ENCODE measurements at places on chromosomes 2 and 18. TPM values are rescaled to one million over a fixed set of nuclear protein-coding genes. Genes with fewer than 3 reads are reported as not detected.

- H3K27me3 ChIP-seq = no peaks in the 10 kb centered on the region
- no peaks in the 10 kb centered on the region for H3K36me3 ChIP-seq
- no peak overlapping the region for H3K4me3 ChIP-seq
- no peaks in the 10 kb centered on the region for H3K4me1 ChIP-seq
- no peak for DNase-seq
Measured at GRCh38 chr2:202642567-202642966, 7.8 kb downstream of the FAM117B start.

- H3K27ac ChIP-seq = no peak overlapping the region
- no peak for DNase-seq
- H3K4me1 ChIP-seq = peaks cover 84% of the 10 kb centered on the region
- no peak overlapping the region for H3K4me3 ChIP-seq
- H3K27me3 ChIP-seq = no peaks in the 10 kb centered on the region
Measured at GRCh38 chr18:45958027-45958426, 9.1 kb downstream of the EPG5 start.

DNA sequence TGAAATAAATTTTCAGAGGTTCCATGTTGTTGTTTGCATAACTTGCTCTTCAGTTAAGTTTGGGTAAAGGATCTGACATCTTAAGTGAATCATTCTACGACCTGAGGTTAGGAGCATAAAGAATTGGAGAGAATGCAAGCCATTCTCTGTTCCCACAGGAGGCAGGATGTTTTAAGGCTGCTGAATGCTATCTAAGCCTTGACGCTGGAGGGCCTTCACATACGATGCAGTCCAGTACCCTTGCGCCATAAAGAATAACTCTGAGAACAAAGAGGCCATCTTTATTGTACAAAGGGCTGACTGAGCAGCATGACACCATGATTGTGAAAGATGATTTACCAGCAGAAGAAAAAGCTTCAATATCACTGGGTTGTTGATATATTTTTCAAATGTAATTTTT, 198.4 kb downstream of the NYAP2 start:
- DNase-seq = no peak
- H3K4me1 ChIP-seq = peaks cover 23% of the 10 kb centered on the region
- no peak overlapping the region for H3K4me3 ChIP-seq
- H3K36me3 ChIP-seq = no peaks in the 10 kb centered on the region

DNA sequence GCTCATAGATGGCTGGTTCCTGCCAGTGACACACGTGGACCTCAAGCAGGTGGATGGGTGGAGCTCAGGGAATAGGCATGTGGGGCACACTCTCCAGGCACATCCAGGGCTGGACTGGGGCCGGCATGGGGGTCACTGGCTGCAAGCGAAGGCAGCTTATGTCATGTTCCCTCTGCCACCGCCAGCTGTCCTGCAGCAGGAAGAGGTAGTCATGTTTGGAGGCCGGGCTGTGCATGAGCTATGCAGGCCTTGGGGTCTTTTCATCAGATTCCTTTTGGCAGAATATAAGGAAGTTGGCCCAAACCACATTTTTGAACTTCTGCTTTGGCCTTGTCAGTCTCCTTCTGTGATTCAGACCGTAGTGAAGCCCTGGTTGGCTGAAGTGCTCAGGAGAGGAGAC, 61.5 kb downstream of the AGAP1 start:
- peaks cover 21% of the 10 kb centered on the region for H3K4me1 ChIP-seq
- peak; percentile 87 for DNase-seq
- H3K36me3 ChIP-seq = no peaks in the 10 kb centered on the region
- H3K27me3 ChIP-seq = no peaks in the 10 kb centered on the region
- no peak overlapping the region for H3K4me3 ChIP-seq

Gene CCL20
- 0.45 TPM for total RNA-seq

Gene RASGRP3
- 3.0 TPM for total RNA-seq

Gene B3GNT7
- total RNA-seq = 1.9 TPM

Gene ERCC3
- 35.2 TPM for total RNA-seq

Gene SERPINB3
- not detected for total RNA-seq

Gene PTPRN
- total RNA-seq = 0.67 TPM

DNA sequence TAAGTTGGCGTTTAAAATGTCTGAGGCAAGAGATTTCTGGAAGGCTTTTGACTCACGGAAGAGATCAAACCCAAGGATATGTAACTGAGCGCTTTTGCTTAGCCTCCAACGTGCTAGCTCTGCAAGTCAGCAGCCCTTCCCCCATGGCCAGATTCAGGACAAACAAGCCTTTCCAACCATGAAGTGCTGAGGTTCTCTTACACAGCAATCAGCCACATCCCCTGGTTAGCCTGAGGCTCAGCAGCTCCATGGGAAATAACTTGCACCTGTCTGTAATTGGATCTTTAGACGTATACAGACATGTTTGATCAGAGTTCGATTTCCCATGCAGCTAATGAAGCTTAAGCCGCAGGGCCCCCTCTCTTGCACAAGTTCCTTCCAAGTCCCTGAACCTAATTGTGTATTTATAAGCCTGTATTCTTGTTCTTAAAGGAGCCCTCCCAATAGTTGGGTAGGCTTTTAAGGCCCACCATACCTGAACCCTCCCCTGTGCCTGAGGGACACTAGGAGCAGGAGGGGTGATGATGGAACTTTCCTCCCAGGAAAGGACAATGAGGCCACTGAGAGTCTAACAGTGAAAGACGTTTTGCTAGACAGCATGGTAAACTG, 2.1 kb upstream of the TMEM131 start:
- no peak overlapping the region for H3K4me3 ChIP-seq
- H3K27me3 ChIP-seq = no peaks in the 10 kb centered on the region
- H3K27ac ChIP-seq = no peak overlapping the region
- no peaks in the 10 kb centered on the region for H3K36me3 ChIP-seq

- no peak for DNase-seq
- no peak overlapping the region for H3K4me3 ChIP-seq
- peaks cover 28% of the 10 kb centered on the region for H3K4me1 ChIP-seq
- no peaks in the 10 kb centered on the region for H3K27me3 ChIP-seq
- no peaks in the 10 kb centered on the region for H3K36me3 ChIP-seq
Measured at GRCh38 chr18:7728297-7728696, 161.2 kb downstream of the PTPRM start.

DNA sequence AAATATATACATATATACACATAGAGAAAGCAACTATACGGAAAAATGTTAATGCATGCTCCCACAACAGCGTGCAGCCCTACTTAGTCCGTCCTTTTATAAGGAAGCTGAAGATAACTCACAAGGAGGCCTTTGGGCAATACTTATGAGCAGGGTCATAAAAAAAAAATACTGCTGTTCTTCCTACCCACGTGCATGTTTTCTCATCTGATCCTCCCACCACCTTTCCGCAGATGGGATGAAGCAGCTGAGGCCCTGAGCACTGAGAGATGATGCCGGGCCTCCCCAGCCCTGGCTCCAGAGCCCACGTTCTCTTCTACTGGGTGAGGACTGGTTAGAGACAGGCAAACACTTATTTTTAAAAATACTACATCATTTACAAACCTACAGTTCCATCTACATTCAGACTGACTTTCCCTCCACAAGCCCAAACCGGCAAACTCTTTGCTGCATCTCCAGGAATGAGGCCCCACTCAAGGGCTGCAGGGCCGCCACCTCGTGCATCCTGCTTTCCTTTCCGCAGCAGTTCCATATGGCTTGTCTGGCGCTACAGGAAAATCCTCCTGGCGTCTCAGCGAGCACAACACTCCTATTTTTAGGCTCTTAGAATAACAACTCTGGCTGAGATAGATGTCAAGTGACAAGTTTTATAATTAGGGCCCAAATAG, 41.6 kb downstream of the TBC1D8 start:
- H3K4me3 ChIP-seq = peak overlapping the region; percentile 31
- peak overlapping the region; percentile 77 for H3K27ac ChIP-seq
- H3K27me3 ChIP-seq = no peaks in the 10 kb centered on the region
- peaks cover 63% of the 10 kb centered on the region for H3K4me1 ChIP-seq
- no peaks in the 10 kb centered on the region for H3K36me3 ChIP-seq
- DNase-seq = no peak

Gene CIDEA
- not detected for total RNA-seq

- no peak overlapping the region for H3K4me3 ChIP-seq
- peaks cover 4% of the 10 kb centered on the region for H3K36me3 ChIP-seq
- H3K27ac ChIP-seq = peak overlapping the region; percentile 53
- no peaks in the 10 kb centered on the region for H3K27me3 ChIP-seq
- no peak for DNase-seq
Measured at GRCh38 chr2:187215532-187216240, 232.4 kb downstream of the CALCRL start.

Gene MYO1B
- 114 TPM for total RNA-seq

DNA sequence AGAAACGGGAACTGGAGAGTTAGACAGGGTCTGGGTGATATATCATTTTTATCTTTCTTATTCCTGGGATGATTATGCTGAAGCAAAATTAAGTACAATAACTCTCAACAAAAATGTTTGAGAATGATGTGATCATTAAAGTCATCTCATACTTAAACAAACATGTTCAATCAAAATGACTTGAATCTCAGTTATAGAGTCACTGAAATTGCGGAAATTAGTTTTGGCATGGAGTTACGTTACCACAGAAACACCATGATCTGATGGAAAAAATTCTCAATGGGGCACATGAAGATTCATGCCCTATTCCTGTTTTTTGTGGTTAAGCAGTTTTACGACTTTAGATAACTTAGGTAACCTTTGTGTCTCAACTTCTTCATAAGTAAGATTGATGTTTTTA, 757.7 kb downstream of the EPHA4 start:
- no peak overlapping the region for H3K27ac ChIP-seq
- peaks cover 22% of the 10 kb centered on the region for H3K4me1 ChIP-seq
- DNase-seq = no peak
- no peaks in the 10 kb centered on the region for H3K27me3 ChIP-seq

Gene DRC1
- 0.17 TPM for total RNA-seq

GRCh38 chr2:120738786-120739437, 3.2 kb downstream of the GLI2 start:
- no peaks in the 10 kb centered on the region for H3K36me3 ChIP-seq
- H3K27me3 ChIP-seq = no peaks in the 10 kb centered on the region
- peaks cover 61% of the 10 kb centered on the region for H3K4me1 ChIP-seq
- H3K4me3 ChIP-seq = peak overlapping the region; percentile 91

- H3K36me3 ChIP-seq = no peaks in the 10 kb centered on the region
- DNase-seq = no peak
- H3K4me3 ChIP-seq = no peak overlapping the region
- H3K4me1 ChIP-seq = peaks cover 4% of the 10 kb centered on the region
- no peak overlapping the region for H3K27ac ChIP-seq
- no peaks in the 10 kb centered on the region for H3K27me3 ChIP-seq
Measured at GRCh38 chr2:219983836-219984235, 356.4 kb downstream of the SLC4A3 start.

GRCh38 chr18:48022531-48023329, 92.3 kb upstream of the SMAD2 start:
- H3K27ac ChIP-seq = peak overlapping the region; percentile 46
- H3K36me3 ChIP-seq = no peaks in the 10 kb centered on the region
- H3K4me1 ChIP-seq = peaks cover 27% of the 10 kb centered on the region
- DNase-seq = no peak
- peaks cover 7% of the 10 kb centered on the region for H3K27me3 ChIP-seq
- no peak overlapping the region for H3K4me3 ChIP-seq

GRCh38 chr2:19844750-19845149, 57.0 kb downstream of the TTC32 start:
- H3K27me3 ChIP-seq = no peaks in the 10 kb centered on the region
- H3K36me3 ChIP-seq = no peaks in the 10 kb centered on the region
- no peak overlapping the region for H3K27ac ChIP-seq
- H3K4me3 ChIP-seq = no peak overlapping the region

GRCh38 chr2:224951723-224952481, 90.4 kb downstream of the DOCK10 start:
- no peak overlapping the region for H3K27ac ChIP-seq
- no peak overlapping the region for H3K4me3 ChIP-seq
- no peaks in the 10 kb centered on the region for H3K27me3 ChIP-seq
- H3K4me1 ChIP-seq = peaks cover 29% of the 10 kb centered on the region
- no peaks in the 10 kb centered on the region for H3K36me3 ChIP-seq

DNA sequence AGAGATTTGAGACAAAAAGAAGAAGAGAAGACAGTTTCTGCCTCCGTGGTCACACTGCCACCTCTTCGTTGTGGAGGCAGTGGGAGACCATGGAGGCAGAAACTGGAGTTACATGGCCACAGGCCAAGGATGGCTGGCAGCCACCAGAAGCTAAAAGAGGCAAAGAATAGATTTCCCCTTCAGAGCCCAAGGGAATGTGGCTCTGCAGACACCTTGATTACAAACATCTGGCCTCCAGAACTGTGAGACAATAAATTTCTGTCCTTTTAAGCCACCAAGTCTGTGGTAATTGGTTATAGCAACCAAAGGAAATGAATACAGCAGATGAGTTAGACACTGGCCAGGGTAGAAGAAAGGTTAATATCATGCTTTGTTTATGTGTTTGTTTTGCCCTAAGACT, 420.4 kb upstream of the LYPD1 start:
- no peak overlapping the region for H3K27ac ChIP-seq
- H3K36me3 ChIP-seq = no peaks in the 10 kb centered on the region
- H3K27me3 ChIP-seq = no peaks in the 10 kb centered on the region
- no peak overlapping the region for H3K4me3 ChIP-seq
- no peaks in the 10 kb centered on the region for H3K4me1 ChIP-seq

GRCh38 chr2:86673986-86674670, 46.0 kb upstream of the RMND5A start:
- peaks cover 8% of the 10 kb centered on the region for H3K27me3 ChIP-seq
- no peak overlapping the region for H3K4me3 ChIP-seq
- H3K36me3 ChIP-seq = peaks cover 4% of the 10 kb centered on the region
- no peaks in the 10 kb centered on the region for H3K4me1 ChIP-seq
- DNase-seq = no peak

DNA sequence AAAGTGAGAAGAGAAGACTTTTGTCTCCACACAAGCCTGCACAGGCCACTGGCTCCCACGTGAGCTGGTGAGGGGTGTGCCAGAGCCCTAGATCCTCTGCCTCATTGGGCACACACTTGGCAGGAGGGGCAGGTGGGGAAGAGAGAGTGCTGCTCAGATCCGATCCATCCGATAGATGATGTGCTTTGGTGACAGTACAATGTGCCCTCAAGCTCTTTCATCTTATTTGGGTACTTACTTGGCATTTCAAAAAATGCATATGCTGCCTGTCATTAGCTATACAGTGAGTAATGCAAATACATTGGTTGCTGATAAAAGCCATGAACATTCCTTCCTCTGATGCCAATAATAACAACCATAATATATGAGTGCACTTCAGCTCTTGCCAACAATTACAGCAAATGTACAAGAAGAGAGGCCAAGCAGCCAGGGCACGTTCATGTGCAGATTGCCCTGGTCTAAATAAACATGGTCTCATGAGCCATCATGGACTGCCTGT, 255.3 kb downstream of the VAPA start:
- DNase-seq = no peak
- H3K4me3 ChIP-seq = no peak overlapping the region
- peak overlapping the region; percentile 84 for H3K27ac ChIP-seq
- H3K4me1 ChIP-seq = peaks cover 33% of the 10 kb centered on the region
- H3K27me3 ChIP-seq = peaks cover 2% of the 10 kb centered on the region

DNA sequence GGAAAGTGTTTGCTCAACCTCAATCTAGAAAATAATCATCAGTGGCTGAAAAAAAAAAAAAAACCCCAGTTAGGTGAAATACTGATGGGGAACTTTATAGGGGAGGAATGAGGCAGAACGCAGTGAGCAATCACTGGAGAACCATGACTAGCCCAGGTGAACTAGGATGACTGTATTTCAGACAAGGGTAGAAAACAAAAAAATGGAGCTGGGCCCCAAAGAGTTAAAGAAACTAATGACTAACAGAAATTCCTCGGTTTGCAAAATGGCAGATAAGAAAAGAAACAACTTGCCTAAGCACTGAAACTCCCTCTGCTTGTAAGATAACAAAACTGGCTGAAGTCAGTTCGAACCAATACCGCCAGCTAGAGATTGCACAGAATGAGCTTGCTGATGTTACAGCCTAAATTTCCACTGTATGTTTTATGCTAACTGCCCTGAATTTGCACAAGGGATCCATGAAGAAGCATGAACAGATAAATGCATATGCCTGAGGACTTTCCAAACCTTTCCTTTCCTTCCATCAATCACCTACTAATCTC, 245.9 kb downstream of the METTL4 start:
- no peaks in the 10 kb centered on the region for H3K36me3 ChIP-seq
- no peak overlapping the region for H3K4me3 ChIP-seq
- DNase-seq = no peak
- H3K27ac ChIP-seq = no peak overlapping the region

Gene ABHD1
- total RNA-seq = 0.31 TPM

Data from chondrocyte (in vitro differentiated cells).